ENCODE measurements at places on chromosomes 5 and 9. TPM values are rescaled to one million over a fixed set of nuclear protein-coding genes. Genes with fewer than 3 reads are reported as not detected.
A peak's percentile ranks its signal among the peaks of the same experiment; 100 is the strongest.

DNA sequence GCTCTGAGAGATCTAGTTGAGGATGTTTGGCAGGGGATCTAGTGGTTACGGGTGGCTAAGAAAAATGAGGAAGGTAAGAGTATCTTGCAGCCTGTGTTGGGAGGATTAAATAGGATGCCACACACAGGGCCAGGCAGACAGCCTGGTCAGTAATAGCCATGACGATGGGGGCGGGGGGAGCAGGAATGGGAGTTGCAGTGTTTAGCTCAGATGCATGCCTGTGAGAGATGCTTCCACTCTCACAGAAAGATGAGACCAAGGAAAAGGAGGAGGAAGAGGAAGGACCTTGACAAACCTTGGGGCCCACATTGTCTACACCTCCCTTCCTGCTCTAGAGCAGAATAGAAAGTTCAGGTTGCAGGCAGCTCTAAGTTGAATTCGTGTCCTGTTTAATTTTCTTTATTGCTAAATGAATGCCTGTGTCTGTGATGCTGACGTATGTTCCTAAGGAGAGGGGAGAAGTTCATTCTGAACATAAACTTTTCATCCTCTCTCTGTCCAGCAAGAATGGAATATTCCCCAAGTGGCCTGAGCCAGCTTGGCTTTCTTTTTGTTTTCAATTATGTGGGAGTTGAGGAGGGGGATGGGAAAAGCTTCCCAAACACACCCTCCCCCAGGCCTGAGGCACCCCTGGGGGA is 28.7 kb downstream of the TGFBI start:
- DNase-seq: no peak
- no peaks in the 10 kb centered on the region for H3K27me3 ChIP-seq

- DNase-seq: no peak
- H3K36me3 ChIP-seq: no peaks in the 10 kb centered on the region
- H3K4me3 ChIP-seq: no peak overlapping the region
- H3K27ac ChIP-seq: no peak overlapping the region
Measured at GRCh38 chr5:83577036-83577636, 105.6 kb downstream of the VCAN start.

DNA sequence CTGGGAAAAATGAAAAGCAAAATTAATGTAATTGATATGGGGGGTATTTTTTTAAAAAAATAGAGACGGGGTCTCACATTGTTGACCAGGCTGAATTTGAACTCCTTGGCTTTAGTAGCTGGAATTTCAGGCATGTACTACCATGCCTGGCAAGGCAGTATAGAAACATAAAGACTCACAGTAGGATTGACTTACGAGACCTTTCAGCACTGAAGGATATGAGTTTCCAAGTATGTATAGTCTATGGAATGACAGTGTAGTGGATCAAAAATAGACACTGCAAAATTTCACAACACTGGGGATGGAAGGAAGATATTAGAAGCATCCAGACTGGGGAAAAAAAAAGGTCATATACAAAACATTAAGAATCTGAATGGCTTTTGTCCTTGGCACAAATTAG is 6.8 kb downstream of the DCP2 start:
- H3K4me3 ChIP-seq: no peak overlapping the region
- peaks cover 16% of the 10 kb centered on the region for H3K36me3 ChIP-seq
- no peak for DNase-seq
- peak overlapping the region; percentile 2 for H3K27ac ChIP-seq
- H3K4me1 ChIP-seq: peaks cover 59% of the 10 kb centered on the region

DNA sequence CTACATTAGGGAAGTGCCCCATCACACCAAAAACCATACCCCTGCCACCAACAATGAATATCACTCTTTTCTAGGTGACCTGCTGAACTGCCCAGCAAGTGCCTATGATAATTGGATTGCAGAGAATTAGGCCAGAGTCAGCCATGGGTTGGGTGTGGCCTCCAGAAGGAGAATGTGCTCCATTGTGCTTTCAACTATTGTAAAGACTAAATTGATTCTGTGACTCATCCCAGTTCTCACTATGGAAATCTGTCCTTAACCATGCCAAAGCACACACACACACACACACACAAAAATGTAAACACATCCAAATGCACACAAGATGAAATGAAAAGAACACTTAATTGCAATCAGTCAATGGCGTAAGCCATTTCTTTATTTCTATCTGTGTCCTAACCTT is 25.7 kb downstream of the DRD1 start:
- H3K36me3 ChIP-seq: peaks cover 5% of the 10 kb centered on the region
- no peak for DNase-seq
- peaks cover 47% of the 10 kb centered on the region for H3K27me3 ChIP-seq
- H3K4me3 ChIP-seq: no peak overlapping the region

The CTSV gene
- 1.3 TPM for total RNA-seq

The EXOSC2 gene
- total RNA-seq: 43.7 TPM

The FBN2 gene
- total RNA-seq: not detected

All from activated T-cell treated with anti-CD3 and anti-CD28 coated beads, Interleukin-2, amount 50 U/mL, for 72 hours (primary cell).